Activated CD4-positive, alpha-beta T cell treated with anti-CD3 and anti-CD28 coated beads, Interleukin-2, Interleukin-6, amounts not matched to agents 100 ng/mL and 50 ng/mL, durations not matched to agents 16 hours and 8 hours (primary cell): ENCODE measurements at places on chromosomes 4 and X.

- DNase-seq, result no peak
These were observed 2.6 kb downstream of the LAS1L start for GRCh38 chrX:65532016-65532415.

DNA sequence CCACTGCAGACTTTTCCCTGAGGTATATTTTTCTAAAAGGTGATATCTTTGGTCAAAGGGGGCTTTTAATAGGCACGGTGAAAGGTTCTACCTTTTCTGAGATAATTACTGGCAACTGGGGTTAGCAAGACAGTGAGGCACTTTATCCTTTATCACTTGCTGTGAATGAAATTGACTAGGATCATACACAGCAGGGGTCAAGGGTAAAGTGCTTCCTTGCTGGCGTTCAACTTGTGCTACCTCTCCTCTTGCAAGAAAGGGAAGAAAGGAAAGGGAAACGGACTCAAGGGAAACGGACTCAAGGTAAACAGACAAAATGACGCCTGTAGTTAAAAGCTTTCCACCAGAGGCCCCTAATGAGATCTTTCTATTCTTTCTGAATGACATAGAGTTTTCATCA lies 78.6 kb upstream of the RAPGEF2 start:
- no peak for DNase-seq

- no peak for DNase-seq
These were observed 1266.8 kb upstream of the PCDH7 start for GRCh38 chr4:29453303-29453820.

- peak; percentile 38 for DNase-seq
These were observed 1.5 kb upstream of the IRAK1 start for GRCh38 chrX:154021131-154021611.

DNA sequence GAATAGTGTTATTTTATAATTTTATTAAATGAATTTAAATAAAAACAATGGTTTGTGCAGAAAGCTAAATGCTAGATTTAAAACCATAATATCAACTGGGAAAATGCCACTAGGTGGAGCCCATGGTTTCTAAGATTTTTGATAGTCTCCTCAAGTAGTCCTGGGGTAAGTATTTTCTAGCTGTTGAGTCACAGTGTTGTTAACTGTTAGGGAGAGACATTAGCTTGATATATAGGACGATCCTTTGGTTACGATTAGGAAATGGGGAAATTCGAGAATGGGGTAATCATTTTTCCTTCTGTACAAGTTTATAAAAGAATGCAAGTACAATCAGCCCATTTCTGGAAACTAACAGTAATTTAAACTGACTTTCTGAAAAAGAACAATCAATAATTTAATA lies 378.4 kb downstream of the ANKRD50 start:
- DNase-seq, result peak; percentile 20

DNA sequence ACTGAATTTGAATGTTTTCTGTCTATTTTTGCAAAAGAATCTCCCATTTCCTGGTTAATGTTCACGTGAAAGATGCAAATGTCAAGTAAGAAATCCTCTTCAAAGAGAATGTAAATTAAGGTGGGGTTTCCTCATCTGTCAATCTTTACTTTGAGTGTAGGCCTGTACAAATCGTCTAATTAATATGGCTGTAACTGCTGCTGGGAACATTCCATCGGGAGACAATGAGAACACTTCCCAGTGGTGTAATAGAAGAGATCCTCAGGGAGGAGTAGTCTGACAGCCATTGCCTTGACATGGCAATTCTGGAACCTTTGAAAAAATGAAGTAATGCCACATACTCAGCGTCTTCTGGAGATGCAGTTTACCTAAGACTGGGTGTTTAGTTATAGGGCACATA lies 3.7 kb downstream of the EREG start:
- DNase-seq, result no peak

- no peak for DNase-seq
These were observed 62.7 kb downstream of the KDM6A start for GRCh38 chrX:44935640-44936039.

GRCh38 chr4:100254237-100254636 lies 64.0 kb upstream of the DDIT4L start:
- DNase-seq, result no peak

GRCh38 chr4:23828020-23828715 lies 61.7 kb downstream of the PPARGC1A start:
- no peak for DNase-seq

- DNase-seq, result no peak
These were observed 336.2 kb downstream of the SLC7A11 start for GRCh38 chr4:137905930-137906329.
